ENCODE measurements at places on chromosomes 6 and 20. TPM values are rescaled to one million over a fixed set of nuclear protein-coding genes. Genes with fewer than 3 reads are reported as not detected.

The ARFGAP1 gene
- total RNA-seq = 103 TPM

The MRPS26 gene
- total RNA-seq = 30.6 TPM

The TMC2 gene
- total RNA-seq = not detected

The SLC17A1 gene
- not detected for total RNA-seq

The NHSL1 gene
- 7.4 TPM for total RNA-seq

The WFDC10B gene
- total RNA-seq = not detected

The RAET1G gene
- 1.8 TPM for total RNA-seq

The XKR7 gene
- not detected for total RNA-seq

The SPDEF gene
- not detected for total RNA-seq

The BTN1A1 gene
- total RNA-seq = not detected

The WFDC2 gene
- total RNA-seq = not detected

The SRMS gene
- not detected for total RNA-seq

The MOG gene
- total RNA-seq = not detected

The TRDN gene
- not detected for total RNA-seq

The RTN4IP1 gene
- total RNA-seq = 6.2 TPM

The LY6G5C gene
- total RNA-seq = 0.51 TPM

The FLRT3 gene
- total RNA-seq = 24.3 TPM

The TRIM15 gene
- not detected for total RNA-seq

The IPCEF1 gene
- total RNA-seq = not detected

The NFATC2 gene
- total RNA-seq = 0.59 TPM

The PRRT1 gene
- 0.09 TPM for total RNA-seq
